GM04504 (cell line): ENCODE measurements at places on chromosomes 2 and 18.

DNA sequence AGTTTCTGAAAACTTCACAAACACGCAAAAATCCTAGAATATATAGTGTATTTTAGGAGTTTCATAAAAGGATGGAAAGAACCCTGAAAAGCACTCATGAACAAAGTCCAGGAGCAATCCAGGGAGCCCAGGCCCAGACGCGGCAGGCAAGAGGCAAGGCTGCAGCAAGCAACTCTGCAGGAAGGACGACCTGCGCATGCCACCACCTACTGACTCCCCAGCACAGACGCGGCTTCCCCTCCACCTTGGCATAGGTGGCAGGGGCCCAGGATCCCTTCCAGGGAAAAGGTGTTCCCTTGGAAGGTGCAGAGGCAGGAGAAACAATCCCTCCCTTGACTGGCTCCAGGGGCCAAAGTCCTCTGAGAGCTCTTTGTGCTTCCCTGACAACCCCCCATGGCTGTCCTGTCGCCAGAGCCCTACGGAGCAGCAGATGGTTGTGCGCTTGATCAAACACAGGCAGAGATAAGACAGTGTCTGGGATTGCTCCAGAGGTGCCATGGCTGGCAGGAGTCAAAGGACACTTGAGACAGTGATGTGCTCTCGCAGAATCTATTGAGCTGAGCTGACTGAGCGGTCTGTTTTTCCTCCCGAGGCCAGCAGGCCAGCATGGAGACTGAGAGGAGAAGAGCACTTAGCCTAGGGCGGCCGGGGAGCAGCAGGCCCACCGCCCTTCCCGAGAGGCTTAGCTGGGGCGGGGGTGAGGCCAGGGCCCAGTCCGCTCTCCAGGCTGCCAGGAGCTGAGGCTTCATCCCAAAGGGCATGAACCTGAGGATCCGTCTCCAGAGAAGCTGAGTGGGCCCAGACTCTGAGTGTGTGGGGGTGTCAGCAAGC lies 10.8 kb upstream of the AMER3 start:
- DNase-seq: no peak

GRCh38 chr2:53438100-53438499 lies 329.5 kb upstream of the CHAC2 start:
- no peak for DNase-seq

DNA sequence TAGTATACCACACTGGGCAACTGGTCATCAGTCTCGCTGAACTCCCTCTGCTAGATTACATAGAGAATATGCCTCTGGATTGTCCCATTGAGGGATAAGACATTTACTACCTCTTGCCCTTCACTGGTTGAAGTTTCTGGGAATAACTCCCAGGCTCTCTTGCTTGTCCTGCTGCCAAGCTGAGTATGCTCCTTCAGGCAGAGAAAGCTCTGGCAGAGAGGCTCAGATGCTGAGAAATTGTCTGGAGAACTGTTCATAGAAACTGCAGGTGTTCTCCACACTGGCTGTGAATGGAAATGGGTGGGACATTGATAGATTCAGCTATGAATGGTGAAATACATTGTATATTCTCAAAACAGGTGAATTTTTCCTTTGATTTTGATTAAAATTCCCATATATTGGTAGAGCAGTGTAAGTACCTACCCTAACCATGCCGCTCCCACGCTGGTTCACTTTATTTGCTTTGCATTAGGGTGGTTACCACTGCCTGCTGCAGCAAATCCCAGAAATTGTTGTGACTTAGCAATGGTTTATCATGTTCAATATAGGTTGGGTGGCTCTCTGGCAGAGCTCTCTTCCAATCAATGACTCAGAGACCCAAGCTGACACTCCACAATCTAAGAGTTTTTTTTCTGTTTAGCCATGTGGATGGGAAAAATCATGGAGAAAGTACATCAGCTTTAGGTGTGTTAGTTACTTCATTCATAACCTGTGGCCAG lies 36.7 kb downstream of the FAM117B start:
- DNase-seq: no peak

DNA sequence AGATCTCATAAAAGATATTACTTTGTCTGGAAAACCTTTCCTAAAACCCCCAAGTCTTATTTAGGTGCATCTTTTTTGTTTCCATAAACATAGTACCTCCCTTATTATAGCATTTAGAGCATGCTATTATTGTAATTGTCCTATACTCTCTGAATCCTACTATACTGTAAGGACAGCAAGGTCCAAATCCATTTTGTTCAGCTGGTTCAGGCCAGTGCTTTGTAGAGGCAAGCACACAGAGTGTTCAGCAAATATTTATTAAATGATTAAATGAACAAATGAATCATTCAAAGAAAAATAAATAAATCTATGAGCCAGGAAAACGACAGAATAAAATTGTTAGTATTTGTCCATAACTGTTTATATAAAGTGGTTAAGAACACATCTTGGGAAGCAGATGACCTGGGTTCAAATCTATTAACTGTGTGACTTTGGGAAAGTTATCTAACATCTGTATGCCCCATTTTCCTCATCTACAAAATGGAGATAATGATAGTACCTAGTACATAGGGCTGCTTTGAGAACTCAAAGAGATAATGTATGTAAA lies 86.0 kb downstream of the COL3A1 start:
- no peak for DNase-seq

DNA sequence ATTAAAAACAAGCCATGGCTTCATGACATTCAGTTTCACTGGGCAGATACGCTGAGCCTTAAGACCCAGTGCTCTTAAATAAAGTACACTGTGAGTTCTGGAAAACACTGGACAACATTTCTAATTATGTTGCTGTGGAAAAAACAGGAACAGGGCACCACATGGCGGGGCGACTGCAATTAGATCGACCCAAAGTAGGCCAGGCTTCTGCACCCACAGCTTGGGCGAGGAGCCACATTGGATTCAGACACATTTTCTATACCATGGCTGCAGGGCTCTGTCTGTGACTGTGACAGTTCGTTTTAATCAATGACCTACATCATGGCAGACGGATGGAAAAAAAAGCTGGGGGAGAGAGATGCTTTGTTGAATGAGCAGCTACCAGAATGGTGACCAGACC lies 227.2 kb upstream of the HS6ST1 start:
- no peak for DNase-seq

GRCh38 chr2:176555781-176556180 lies 286.5 kb downstream of the MTX2 start:
- DNase-seq: no peak

- no peak for DNase-seq
Observed at GRCh38 chr2:232438951-232439757, 16.8 kb upstream of the ALPI start.

GRCh38 chr2:105697781-105698449 lies 46.8 kb upstream of the NCK2 start:
- no peak for DNase-seq

DNA sequence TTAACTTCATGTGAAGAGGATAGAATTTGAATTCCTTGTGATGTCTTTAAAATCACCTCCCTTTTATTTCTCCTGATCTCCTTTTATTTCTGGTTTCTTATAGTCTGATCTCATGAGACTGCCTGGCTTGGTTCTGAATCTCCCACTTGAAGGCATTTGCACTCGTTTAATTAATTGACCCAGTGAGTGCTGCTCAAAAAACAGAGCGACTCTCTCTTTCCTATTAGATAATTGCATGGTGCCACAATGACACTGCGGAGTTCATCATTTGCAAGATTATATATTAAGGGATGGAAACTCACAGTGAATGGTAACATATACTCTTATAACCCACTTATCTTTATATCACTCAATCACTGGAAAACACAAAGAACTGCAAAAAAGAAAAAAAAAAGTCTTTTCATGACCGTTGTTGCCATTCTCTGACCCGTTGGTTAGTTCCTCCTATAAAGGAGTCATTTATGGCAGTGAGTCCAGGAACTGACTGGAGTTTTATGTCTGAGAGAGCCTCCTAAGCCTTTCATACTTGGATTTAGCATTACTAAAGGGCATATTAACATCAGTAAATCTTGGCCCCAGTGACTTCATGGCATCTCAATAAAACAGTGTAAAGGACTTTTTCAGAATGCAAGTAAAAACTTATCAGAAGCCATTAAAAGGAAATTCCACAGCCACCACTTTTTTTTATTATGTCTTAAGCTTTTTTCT lies 103.3 kb upstream of the EPHA4 start:
- DNase-seq: no peak

DNA sequence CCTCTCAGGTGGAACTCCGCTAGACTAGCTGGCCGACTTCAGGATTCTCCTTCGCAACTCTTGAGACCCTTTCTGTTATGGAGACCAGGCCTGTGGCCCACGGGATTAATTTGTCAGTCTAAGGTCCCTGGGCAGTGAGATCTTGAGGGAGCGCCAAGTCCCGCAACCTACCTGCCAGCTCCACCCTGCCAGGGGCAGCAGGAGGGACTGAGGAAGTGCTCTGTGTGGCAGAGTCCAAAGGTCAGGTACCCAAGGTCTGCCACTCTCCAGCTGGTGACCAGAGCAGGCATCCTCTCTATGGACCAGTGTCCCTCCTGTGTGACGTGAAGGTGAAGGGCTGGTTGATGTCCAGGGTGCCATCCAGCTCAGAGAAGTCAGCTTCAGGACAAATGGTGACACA lies 4.3 kb upstream of the SPATA3 start:
- DNase-seq: no peak

- DNase-seq: no peak
Observed at GRCh38 chr2:199955007-199955338, 318 bp downstream of the TYW5 start.

DNA sequence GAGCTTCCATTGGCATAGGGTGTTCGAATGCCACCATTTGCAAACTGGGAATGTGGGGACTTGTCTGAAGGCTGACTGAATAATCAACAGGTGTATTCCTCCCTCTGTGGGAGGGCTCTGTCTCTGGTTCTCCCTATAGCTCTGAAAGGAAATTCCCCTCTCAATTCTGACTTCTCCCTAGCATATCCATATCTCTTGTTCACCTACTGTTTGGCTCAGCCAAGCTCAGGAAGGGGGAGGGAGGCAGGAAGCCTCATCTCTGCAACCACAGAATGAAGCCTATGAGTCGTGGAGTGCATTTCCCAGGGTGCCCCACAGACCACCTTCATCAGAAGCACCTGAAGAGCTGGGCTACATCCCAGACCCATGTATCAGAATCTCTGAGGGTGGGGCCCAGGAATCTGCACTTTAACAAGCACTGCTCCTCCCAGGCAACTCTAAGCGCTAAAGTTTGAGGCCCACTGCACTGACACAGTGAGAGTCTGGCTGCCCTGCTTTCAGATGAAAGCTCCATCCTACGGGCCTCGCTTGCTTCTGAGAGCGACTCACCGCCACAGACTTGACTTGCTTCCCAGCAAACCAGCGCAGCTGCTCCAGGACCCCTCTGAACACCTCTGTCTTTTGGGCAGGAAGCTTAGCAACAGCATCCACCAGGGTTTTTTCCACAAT lies 32.0 kb downstream of the XDH start:
- no peak for DNase-seq

DNA sequence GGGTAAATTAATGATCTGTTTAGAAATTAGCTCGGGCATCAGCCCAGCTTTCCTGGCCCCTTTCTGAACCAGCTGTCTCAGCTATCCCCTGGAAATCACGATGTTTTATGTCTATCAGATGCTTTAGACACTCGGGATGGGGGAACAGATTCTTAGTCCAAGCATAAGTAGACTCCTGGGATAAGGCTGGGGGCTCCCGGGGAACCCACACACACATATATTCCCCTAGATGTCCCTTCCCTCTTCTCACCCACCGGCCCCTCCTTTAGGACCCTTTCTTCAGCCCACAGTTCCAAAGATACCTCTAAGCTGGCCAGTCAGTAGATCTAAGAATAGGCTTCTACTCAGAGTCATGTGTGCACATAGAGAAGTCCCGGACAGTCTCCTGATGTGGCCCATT lies 151.5 kb upstream of the COPS8 start:
- DNase-seq: no peak

DNA sequence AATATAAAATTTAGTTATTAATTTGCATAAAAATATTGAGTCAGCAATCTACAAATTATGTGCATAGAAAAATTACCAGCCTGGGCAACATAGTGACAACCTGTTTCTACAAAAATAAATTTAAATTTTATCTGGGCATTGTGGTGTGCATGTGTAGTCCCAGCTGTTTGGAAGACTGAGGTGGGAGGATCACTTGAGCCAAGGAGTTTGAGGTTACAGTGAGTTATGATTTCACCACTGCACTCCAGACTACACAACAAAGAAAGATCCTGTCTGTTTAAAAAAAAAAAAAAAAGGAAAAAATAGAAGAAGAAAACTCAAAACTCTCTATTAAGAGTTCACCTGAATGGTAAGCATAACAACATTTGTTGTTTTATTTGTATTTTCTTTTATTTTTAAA lies 1048.4 kb upstream of the CDH2 start:
- no peak for DNase-seq

DNA sequence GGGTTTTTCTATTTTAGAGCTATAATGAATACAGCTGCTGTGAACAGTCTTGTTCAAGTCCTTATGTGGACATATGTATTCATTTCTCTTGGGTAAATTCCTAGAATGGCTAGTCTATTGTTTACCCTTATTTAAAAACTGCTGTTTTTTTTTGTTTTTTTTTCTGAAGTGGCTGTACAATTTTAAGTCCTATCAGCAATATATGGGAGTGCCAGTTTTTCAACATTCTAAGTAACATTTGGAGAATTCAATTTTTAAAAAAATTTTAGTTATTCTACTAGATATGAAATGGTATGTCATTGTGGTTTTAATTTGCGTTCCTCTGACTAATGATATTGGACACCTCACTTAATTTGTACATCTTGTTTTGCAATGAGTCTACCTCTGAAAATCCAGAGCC lies 349.7 kb downstream of the SATB2 start:
- no peak for DNase-seq
